ENCODE measurements at places on chromosomes 4 and X.

GRCh38 chr4:8278421-8279287 is 9.1 kb downstream of the HTRA3 start:
- no peak for DNase-seq

- DNase-seq: no peak
Observed at GRCh38 chr4:14177987-14178386, 550.5 kb upstream of the BOD1L1 start.

DNA sequence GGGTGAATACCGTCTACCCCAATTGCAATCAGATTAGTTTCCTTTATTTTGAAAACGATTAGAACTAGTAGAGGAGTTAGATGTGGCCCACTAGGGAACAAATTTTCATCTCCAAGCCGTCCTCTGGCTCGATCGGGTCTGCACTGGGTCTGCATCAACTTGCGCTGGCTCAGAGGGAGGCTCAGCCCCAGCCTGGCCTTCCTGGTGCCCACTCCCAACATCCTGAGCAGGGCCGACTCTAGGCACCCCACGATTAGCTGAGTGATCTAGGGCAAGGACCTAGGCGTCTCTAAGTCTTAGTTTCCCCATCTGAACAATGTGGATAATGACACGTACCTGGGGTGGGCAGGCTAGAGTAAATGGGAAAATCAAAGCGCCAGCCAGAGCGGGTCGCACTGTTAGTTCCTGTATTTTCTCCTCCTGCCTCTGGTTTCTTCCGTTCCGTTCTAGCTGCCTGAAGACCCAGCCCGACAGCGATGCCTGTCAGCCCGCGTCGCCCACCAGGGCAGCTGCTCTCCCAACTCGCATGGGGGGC is 7.7 kb upstream of the HAND2 start:
- DNase-seq: no peak

DNA sequence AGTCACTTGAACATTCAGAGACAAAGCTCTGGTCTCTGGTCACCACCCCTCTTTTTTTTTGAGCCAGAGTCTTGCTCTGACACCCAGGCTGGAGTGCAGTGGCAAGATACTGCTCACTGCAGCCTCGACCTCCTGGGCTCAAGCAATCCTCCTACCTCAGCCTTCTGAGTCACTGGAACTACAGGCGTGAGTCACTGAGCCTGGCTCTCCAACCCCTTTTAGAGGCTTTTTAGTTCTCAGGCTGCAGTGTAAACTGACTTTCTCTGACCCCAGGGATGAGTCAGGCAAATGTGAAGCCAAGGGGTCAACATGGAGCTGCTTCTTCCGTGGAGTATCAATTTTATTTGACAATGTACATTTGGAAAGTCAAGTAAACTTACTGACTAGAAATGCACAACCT is 229.2 kb downstream of the PTTG2 start:
- DNase-seq: no peak

DNA sequence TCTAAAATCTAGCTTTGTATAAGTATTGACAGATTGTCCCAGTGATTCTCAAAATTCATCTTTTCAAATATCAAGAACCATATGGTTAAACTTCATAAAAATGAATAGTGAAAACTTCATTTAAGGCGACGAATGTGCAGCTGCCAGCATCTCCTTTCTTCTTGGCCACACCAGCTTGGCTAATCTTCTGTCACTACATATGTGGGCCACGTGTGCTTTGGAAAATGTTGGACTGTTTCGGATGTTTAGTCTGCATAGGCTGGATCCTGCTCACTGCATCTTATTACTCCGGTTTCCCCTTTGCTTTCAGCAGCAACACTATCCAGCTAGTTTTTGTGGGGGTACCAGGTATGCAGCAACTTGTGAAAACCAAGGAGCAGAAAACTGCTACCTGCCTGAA is 221.9 kb downstream of the BMPR1B start:
- no peak for DNase-seq

- DNase-seq: no peak
Observed at GRCh38 chrX:94492541-94492940, 818.5 kb downstream of the FAM133A start.

DNA sequence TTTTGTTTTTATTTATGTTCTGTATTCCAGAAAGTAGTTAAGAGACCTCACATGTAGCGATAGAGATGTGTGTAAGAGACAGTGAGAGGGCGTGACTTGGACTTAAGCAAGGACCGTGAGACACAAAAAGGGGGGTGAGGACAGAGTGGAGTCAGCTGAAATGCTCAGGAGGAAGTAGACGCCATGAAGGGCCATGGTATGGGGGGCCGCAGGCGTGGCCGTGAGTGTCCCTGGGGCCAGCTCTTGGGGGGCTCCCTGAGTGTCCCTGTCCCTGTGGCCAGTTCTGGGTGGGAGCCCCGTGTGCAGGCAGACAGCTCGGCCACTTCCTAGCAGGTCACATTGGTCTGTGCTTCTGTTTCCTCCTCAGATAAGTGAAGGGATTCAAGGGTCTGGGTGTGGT is 23.0 kb upstream of the MSANTD1 start:
- DNase-seq: no peak

GRCh38 chr4:83240379-83240875 is 44.2 kb downstream of the COQ2 start:
- peak; percentile 10 for DNase-seq

DNA sequence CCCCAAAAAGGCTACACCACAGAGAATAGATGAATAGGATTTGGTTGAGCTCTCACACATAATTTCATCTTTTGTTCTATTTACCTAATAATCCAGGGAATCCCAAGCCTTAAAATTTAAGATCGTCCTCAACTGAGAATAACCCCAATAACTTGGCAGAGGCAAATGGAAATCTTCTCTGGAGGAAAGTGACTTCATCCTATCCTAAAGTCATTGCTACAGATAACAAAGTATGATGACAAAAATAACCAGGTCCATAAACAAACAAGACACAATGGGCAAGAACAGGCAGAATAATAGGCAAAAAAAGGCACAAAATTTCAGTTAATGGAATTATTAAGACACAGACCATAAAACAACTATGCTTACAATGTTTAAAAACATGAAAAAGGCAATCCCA is 177.3 kb upstream of the STK26 start:
- no peak for DNase-seq

DNA sequence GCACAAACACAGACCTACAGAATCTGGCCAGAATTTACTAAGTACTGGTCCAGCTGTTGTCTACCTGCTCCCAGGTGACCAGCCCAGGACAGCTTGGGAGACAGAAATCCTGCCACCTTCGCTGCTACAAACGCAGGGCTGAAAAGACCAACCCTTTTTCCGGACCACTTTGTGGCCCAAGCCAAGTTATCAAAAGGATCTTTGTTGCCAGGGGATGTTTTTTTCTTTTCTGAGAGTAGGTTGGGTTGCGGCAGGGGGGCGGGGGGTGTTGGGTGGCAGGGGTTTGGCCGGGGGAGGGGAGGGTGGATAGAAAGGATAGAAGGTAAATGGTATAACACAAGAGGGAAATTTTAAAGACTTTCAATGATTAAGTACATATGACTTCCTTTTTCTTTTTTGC is 63.4 kb downstream of the STOX2 start:
- no peak for DNase-seq

- DNase-seq: no peak
Observed at GRCh38 chr4:62260254-62260653, 1060.1 kb downstream of the ADGRL3 start.

DNA sequence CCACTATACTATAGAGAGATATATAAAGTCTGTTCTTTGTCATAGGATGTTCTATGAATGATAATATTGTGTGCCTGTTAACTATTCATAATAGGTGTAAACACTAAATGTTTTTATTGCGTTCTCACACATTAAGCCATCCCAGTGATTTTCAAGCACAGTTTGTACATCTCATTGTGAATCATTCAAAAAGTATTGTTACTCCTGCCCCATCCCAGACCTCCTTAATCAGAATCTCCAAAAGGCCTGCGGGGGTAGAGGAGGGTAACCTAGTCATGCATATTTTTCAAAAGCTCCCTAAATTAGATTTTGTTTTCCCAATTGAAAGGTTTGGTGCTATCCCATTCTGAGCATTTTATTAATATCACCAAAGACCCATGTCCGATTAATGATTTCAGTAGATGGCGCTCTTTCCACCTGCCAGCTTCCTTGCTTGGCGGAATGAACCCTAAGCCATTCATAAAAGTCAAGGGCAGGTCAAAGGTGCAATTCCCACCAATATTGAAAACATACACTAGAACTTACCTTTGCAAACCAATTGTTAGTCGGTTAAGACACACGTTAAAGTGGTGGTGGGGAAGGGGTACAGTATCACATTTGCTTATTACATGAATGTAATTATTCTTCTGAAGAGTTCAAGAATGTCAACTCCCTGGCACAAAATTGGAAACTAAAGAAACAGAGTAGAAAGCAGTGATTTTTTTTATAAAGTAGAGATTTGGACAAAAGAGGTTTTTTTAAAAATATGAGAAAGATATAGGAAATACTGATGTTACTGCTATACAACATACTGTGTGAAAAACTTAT is 5.8 kb upstream of the TET2 start:
- DNase-seq: peak; percentile 70

DNA sequence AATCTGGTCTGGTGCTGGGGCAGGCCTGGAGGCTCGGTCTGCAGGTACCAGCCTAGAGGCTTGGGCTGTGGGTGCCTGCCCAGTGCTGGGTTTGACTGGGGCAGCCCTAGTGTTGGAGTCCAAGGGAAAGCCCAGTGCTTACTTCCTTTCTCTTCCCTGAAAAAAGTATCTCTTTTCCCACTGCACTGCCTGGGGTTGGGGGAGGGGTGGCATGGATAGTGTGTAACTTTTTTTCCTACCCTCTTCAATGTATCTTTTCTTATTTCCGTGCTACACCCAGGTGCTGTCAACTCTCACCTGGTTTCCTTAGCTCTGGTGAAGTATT is 21.6 kb downstream of the KANTR start:
- DNase-seq: no peak

All from hematopoietic multipotent progenitor cell treated with erythropoietin and hydrocortisone succinate and interleukin-3 and kit ligand, for 8 days (in vitro differentiated cells).